ENCODE measurements at places on chromosomes 5 and 9.

DNA sequence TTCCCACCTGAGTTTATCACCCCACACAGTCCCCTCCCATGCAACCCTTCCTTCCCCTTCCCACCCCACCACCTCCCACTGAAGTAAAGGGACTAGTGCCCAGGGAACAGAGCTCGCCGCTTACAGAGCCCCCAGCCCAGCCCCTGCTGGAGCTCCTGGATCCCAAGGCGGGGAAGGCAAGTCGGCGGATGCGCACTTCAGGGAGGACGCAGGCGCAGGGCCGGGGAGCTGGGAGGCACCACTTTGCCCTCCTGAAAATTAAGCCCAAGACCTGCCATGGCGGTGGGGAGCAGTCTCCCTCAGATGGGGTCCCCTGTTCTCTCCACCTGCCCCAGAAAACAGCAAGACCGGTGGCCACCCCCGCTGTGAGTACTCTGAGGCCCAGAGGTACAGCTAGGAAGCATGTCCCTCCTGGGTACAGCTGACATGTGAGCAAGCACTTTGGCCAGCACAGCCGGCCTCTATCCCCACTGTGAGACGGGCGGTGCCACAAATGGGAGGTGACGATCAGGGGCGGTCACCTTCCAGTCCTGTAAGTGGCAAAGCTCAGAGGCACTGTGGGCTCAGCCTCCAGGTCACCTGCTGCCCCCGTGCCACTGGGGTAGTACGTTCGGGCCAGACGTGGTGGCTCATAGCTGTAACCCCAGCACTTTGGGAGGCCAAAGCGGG is 45.9 kb downstream of the COL23A1 start:
- DNase-seq: no peak

DNA sequence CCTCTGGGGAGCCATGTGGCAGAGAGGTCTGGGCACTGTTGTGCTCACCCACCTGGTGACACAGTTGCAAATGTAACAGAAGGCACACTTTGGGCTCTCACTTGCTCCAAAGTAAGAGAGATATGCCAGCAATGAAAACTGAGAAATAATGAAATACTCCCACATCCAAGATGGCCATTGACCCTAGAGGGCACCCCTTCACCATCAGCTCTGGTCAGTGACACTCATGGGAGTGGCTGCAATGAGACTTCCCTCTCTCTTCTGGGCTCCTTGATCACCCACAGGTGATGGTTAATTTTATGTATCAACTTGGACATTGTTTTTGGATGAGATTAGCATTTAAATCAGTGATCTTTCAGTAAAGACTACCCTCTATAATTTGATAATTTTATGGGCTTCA is 248.4 kb downstream of the CDH12 start:
- DNase-seq: no peak

- DNase-seq: no peak
These were observed 13.4 kb downstream of the PCSK5 start for GRCh38 chr9:75903785-75904360.

- no peak for DNase-seq
These were observed 92.9 kb downstream of the PALM2AKAP2 start for GRCh38 chr9:109872901-109873300.

DNA sequence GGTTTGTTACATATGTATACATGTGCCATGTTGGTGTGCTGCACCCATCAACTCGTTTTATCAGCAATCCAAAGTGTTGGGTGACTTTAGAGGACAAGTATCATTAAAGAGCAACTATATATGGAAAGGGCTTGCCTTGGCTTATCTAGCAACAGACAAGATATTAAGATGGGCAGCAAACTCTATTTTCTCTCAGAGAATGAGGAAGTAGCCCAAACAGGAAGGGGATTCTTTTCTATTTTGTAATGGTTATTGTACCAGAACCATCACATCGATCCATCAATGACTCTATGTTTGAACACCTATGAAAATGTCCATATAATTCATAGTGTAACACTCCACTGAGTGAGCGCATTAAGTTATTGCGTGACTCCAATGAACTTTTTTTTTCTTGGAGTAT is 260.1 kb upstream of the SLC24A2 start:
- DNase-seq: no peak

DNA sequence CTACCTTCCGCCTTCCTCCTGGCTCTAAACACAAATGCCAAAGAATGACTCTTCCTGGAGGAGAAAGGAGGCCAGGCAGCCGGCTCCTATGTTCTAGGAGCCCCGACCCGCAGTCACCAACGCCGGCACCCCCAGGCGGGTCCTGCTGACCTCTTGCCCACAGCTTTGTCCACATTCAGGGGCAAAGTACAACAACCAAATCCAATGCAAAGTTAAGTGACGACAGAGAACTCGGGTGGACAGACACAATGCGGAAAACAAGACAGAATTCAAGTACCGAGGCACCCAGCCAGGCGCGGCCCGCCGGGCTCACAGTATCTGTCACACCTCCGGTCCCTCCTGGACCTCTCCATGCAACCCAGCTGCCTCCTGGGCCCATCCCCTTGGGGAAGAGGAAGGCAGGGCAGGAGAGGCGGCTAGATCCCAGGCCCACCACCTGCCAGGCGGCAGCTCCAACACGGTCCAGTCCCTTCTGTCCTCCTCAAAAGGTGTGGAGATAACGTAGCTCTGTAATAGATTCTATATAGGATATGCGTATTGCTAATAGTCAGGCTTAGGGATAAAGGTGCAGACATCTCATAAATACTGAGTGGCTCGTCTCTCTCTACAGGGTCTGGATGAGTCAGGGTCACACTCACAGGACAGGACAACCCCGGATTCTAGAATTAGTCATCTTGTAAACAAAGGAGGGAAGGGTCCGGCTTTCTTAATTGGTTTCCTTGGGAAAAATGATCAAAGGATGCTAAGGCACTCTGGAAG is 46.9 kb upstream of the UBAC1 start:
- DNase-seq: no peak

GRCh38 chr5:38403406-38403805 is 145.0 kb downstream of the EGFLAM start:
- DNase-seq: no peak

DNA sequence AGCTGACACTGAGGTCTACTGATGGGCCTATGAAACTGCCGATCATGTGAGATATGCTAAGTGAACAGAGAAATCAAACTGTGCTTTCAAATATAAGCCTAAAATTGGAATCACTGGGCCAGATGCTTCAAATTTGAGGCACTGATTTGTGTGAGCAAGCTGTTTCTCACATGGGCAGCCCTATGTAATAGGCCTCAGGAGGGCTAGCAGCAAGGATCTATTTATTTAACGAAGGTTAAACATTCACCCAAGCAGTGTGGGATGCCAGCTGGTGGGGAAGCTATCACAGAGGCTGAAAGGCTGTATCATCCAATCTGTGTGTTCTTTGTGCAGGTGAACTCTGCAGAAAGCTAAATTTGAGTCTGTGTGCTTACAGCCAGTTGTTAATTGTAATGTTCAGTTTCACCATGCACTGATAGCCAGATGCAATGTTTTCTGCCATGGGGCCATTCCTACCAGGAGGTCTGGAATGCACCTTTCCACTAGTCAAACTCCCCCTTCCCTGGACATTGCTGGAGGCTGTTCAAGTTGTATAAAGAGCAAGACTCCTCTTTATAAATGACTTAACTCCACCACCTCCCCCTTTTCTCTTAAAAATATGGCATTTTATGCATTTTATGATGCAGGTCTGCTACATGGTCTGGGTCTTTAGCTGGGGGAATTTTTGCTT is 228.9 kb downstream of the SH3GL2 start:
- no peak for DNase-seq

DNA sequence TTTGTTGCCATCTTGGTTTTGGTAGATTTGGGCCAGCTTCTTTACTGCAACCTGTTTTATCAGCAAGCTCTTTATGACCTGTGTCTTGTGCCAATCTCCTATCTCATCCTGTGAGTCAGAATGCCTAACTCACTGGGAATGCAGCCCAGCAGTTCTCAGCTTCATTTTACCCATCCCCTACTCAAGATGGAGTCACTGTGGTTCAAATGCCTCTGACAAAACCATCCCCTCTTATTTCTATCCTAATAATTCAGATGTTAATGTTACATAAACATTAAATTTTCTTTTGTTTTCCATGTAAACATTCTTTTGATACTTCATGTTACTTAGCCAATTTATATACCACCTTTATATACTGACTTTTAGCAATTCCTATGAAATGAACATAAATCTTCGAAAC is 746.3 kb downstream of the CDH18 start:
- no peak for DNase-seq

- DNase-seq: no peak
These were observed 46.9 kb downstream of the AHRR start for GRCh38 chr5:368183-369084.

DNA sequence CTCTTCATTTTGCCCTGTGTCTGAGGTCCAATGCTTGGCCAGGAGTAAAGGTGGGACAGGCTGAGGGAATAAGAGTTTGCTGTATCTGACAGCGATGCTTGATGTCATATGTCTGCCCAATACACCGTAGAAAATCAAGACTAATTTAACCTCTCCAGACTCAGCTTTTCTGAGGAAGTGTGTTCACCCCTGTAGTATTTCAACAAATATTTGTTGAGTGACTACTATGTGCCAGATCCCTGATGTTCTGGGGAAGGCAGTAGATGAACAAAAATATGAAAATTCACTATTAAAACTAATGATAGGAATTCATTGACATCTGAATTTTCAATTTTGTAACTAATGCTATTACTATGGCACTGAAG is 489.7 kb downstream of the EBF1 start:
- no peak for DNase-seq

GRCh38 chr5:1297243-1297642 is 2.4 kb upstream of the TERT start:
- no peak for DNase-seq

DNA sequence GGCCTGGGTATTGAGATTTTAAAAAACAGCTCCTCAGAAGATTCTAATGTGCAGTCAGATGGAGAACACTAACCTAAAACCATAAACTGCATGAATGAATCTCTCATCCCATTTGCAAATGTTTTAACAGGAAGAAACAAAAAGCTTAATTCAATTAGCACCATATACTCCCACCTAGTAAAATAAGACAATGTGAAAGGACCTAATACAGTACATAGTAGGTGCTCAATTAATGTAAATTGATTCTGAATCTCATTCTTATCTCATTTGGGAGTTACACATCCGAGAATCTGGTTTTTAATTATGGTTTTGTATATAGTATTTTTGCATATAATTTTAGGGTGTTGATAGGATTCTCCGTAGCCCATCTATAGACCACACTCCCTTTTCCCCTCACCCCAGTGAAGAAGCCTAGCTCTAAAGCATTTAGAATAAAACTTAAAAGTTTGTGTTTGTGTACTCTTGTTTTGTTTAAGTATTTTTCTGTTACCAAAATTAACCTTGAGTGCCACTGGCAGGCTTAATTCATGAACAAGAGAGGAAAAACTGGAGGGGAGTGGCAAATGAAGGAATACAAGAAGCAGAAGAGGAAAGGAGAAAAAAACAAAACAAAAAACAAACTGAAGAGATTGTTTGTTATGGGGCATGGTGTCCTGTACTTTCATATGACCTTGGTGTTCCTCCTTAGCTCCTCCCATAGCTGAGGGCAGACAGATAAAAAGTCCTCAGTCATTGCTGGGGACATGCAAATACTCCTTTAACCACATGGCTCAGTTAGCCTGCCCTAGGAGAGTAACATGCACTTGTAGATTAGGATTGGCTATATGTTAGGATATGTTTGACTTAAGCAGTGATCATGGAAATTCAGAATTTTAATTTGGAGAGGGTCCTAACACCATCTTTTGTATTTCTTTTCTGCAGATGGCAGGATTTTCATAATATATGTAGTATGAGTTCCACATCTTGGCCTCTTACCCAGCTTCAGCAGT is 1.2 kb downstream of the RNF14 start:
- no peak for DNase-seq

- no peak for DNase-seq
These were observed 12.7 kb downstream of the C9orf153 start for GRCh38 chr9:86246752-86247161.

- DNase-seq: no peak
These were observed 14.7 kb downstream of the LHX3 start for GRCh38 chr9:136190237-136190601.

DNA sequence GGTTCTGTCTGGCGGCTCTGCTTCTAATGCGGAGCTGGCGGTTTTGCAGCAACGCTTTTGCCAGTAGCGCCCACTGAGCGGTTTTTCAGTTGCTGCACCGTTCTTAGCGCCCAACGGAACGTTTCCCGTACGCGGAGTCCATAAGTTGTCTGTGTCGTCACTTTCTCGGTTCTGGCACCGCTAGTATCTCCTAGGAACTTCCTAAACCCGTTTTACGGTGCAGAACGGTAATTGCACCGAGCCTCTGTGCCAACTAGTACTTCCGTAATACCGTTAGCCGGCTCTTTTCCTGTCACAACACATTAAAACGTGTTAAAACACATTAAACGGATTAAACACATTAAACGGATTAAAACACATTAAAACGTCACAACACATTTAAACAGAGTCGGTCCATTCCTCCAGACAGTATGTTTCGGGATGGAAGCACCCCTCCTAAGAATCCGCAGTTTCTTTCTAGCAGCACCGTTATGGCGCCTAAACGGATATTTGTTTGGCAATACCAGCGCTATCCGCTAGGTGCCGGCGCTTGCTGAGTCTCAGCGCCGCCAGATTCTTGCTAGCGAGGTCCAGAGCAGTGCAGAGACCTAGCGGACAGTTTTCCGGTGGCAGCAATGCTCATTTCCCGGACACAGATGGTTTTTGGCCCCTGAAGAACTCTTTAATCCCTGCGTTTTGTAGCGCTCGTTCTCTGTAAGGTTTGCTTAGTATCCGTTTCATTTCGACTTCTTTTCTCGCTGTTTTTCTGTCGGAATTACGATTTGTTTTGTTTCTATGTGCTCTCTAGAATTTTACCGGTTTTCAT is 45.4 kb downstream of the ANXA2R start:
- peak; percentile 93 for DNase-seq

GRCh38 chr9:70170151-70170790 is 88.5 kb upstream of the SMC5 start:
- DNase-seq: no peak

DNA sequence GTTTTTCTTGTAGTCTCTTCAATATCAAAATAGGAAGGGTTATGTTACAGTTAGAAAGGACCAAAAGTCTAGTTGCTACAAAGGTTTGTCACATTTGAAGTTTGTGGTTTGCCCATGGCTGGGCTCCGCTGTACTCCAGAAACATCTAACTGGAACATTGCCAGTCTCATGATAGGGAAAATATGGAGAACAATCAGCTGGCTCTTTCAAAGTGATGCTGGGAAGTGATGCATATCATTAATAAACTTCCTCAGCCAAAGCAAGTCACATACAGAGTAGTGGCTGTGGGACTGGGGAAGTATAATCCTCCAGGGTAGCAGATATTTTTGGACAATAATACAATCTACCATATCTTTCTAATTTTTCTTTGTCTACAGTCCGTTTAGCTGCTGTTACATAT is 8.8 kb downstream of the BTF3 start:
- no peak for DNase-seq

DNA sequence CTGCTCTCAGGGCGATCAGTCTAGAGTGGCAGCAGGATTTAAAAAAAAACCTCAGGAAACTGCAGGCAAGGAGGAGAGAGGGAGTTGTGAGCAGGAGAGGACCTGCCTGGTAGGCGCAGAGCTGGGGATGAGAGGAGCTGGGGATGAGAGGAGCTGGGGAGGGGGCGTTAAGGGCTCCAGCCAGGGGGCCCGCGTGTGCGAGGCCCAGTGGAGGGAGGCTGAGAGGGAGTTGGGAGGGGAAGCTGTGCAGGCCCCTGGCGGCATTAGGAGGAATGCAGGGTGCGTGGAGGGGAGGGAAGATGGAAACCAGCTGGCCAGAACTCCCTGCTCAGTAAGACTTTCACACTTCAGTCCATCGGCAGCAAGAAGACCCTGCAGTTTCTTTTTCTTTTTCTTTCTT is 45.2 kb upstream of the HMCN2 start:
- DNase-seq: no peak

- no peak for DNase-seq
These were observed 218.1 kb upstream of the DMRTA1 start for GRCh38 chr9:22228542-22228941.
